Sciatic nerve (tissue), 2 donors: ENCODE measurements at places on chromosomes 1 and 21.

DNA sequence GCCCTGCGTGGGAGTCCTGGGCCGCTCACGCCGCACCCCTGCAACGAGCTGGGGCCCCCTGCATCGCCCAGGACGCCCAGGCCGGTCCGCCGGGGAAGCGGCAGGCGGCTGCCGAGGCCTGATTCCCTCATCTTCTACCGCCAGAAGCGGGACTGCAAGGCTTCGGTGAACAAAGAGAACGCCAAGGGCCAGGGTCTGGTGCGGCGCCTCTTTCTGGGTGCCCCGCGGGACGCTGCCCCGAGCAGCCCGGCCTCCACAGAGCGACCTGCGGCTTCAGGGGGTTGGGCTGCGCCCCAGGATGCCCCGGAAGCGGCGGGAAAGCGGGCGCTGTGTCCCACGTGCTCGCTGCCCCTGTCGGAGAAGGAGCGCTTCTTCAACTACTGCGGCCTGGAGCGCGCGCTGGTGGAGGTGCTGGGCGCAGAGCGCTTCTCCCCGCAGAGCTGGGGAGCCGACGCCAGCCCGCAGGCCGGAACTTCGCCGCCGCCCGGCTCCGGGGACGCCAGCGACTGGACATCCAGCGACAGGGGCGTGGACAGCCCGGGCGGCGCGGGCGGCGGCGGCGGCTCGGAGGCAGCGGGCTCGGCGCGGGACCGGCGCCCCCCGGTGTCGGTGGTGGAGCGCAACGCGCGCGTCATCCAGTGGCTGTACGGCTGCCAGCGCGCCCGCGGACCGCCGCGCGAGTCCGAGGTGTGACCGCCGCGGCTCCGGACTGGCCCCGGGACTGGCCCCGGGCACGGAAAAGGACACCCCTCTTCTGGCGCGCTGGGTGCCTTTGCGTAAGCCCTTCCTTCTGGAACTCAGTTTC is 2.7 kb downstream of the FAM110D start:
- no peak for DNase-seq

- no peak for DNase-seq
Measured at GRCh38 chr1:21291964-21292363, 1.7 kb upstream of the ECE1 start.

DNA sequence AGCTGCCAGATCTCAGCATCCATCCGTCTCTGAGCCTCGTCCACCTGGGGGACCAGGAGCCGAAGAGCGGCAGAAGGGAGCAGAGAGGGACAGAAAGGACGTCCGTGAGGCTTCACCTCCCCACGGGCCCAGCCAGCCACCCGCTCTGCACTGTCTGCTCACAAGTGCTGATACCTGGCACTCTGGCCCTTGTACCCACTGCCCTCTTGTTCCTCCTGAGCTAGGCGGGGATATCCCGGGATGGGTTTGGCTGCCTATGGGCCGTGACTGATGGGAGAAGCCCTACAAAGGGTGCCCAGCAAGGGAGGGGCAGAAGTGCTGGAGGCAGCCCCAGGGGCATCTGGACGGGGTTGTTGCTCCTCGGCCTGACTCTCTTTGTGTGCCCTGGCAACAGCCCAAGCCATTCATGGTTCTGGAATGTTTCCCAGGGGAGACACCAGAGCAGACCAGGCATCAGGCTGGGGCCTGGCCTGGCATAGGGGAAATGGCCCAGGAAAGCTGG is 57.6 kb downstream of the LDLRAD2 start:
- peak; percentile 88 for DNase-seq

DNA sequence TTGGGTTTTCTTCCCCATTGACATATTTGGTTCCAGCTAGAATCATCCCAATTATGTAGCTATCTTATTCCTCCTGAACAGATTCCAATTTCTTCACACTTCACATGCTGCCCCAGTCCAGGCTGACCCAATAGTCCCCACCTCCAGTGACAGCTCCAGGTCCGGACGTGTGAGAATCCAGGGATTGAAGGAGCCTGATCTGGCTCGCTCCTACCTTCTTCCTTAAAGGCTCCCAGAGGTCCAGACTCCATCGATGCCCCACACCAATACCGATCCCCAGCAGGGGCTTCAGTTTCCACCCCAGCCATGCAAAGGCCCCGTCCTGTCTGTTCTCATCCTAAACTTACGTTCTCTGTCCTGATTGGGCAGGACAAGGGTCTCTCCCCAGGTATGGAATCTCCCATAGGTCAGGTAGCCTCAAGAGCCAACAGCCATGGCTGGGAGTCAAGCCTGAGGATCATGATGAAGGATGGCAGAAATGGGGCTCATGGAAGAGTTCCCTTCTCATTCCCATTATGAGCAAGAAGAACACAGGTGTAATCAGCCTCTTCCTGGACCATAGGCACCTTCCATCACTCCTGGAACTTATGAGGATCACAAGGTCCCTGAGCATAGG is 20.4 kb upstream of the SLAMF9 start:
- DNase-seq, result no peak

GRCh38 chr1:181601186-181601950 is 118.1 kb downstream of the CACNA1E start:
- no peak for DNase-seq
